ENCODE measurements at places on chromosomes 1 and 21.

- no peaks in the 10 kb centered on the region for H3K4me1 ChIP-seq
- no peaks in the 10 kb centered on the region for H3K36me3 ChIP-seq
- peaks cover 4% of the 10 kb centered on the region for H3K27me3 ChIP-seq
- H3K27ac ChIP-seq, result no peak overlapping the region
Observed at GRCh38 chr21:45917241-45917640, 64.3 kb upstream of the COL6A1 start.

DNA sequence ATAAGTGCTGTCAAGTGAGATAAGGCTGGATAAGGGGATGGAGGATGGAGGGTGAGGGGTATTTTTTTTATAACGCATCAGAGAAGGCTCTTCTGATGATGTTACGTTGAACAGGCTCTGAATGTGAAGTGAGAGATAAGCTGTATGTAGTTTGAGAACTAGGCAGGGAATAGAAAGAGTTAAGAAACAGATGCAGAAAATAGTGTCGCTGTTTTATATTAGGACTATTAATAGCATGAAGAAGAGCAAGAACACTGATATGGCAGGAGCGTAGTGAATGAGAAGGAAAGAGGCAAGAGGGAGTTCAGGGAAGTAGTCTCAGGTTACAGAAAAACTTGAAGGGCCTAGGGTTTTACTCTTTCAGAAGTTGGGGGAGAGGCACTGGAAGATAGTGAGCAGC, 59.8 kb downstream of the GPR88 start:
- H3K27ac ChIP-seq, result peak overlapping the region; percentile 88
- no peaks in the 10 kb centered on the region for H3K27me3 ChIP-seq
- H3K4me1 ChIP-seq, result peaks cover 18% of the 10 kb centered on the region
- H3K4me3 ChIP-seq, result no peak overlapping the region
- no peak for DNase-seq

- H3K4me1 ChIP-seq, result peaks cover 31% of the 10 kb centered on the region
- H3K36me3 ChIP-seq, result peaks cover 4% of the 10 kb centered on the region
- peak within 1 kb of the TSS; percentile 85 for H3K27ac ChIP-seq
- H3K27me3 ChIP-seq, result no peaks in the 10 kb centered on the region
Observed at GRCh38 chr1:153922972-153923925, at the start of gene GATAD2B. GATAD2B (minus strand) TSS chr1:153922972; CDS start chr1:153828347, 94,625 bp downstream.

DNA sequence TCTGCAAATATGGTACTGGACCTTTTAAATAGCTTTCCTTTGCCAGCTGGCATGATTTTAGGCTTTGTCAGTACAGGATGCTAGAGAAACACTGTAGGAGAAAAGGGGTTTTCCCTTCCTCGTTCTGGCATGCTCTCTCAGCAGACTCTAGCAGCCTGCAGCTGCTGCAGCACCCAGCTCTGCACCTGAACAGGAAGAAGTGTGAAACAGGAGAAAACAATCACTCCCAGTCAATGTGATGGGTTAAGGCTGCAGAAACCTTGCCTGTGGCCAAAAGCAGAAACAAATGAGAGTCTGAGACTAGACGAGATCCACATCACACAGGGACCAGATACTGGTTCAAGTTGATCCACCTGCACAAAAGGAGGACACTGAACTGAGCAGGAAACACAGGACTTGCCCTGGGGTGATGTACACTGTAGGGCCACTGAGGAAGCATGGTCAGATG, 21.2 kb downstream of the OVGP1 start:
- no peak for DNase-seq
- H3K36me3 ChIP-seq, result no peaks in the 10 kb centered on the region

GRCh38 chr1:58262702-58263101, 283.8 kb downstream of the OMA1 start:
- DNase-seq, result no peak
- no peak overlapping the region for H3K27ac ChIP-seq
- no peaks in the 10 kb centered on the region for H3K36me3 ChIP-seq

DNA sequence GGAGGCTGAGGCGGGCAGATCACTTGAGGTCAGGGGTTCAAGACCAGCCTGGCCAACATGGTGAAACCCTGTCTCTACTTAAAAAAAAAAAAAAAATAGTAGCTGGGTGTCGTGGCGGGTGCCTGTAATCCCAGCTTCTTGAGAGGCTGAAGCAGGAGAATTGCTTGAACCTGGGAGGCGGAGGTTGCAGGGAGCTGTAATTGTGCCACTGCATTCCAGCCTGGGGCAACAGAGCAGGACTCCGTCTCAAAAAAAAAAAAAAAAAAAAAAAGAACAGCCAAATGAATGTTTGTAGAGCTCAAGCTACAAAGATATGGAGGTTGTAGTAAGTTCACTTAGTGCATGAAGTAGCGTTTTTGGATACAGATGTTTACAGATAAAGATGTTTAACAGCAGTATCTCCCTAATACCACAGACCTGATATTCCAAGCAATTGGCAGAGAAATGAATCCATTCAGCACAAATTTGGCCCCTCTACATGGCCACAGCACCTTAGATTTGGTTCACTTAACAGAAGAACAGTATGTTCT, 49.5 kb upstream of the IPO9 start:
- H3K27me3 ChIP-seq, result no peaks in the 10 kb centered on the region
- peaks cover 47% of the 10 kb centered on the region for H3K36me3 ChIP-seq
- peaks cover 37% of the 10 kb centered on the region for H3K4me1 ChIP-seq
- peak overlapping the region; percentile 83 for H3K27ac ChIP-seq
- DNase-seq, result no peak

DNA sequence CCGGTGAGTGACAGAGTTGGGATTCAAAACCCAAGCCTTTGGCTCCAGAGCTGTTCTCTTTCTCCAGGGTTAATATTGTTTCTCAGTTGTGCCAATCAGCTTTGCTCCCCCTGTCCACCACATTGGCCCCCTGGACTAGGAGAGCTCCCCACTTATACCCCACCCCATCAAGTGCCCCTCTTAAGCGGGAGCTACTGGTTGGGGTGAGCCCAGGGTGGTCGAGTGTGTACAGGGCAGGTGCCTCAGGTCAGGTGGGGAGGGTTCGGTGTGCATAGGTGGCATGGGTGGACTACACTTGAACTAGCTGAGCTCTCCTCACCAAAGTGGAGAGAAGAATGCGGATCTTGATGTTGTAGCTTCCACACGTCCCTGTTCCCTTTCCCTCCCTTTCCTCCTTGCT, 14.2 kb downstream of the KCNA2 start:
- H3K4me3 ChIP-seq, result no peak overlapping the region
- H3K27ac ChIP-seq, result no peak overlapping the region
- no peaks in the 10 kb centered on the region for H3K27me3 ChIP-seq
- no peak for DNase-seq
- H3K4me1 ChIP-seq, result no peaks in the 10 kb centered on the region

DNA sequence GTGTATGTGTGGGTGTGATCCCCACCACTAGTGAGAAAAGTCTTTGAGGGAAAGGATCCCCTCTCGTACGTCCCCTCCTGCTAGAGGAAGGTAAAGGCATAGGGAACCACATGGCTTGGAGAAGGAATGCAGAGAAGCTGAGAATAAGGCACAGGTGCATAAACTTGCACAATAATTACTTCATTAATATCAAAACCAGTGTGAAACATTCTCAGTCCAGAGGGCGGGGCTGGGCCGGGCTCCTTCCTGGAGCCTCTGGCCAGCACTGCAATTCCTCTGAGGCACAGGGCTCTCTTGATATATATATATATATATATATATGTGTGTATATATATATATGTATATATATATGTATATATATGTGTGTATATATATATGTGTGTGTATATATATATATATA, 162.6 kb downstream of the TSEN15 start:
- H3K4me3 ChIP-seq, result no peak overlapping the region
- peaks cover 8% of the 10 kb centered on the region for H3K4me1 ChIP-seq
- H3K36me3 ChIP-seq, result no peaks in the 10 kb centered on the region
- H3K27ac ChIP-seq, result no peak overlapping the region
- no peaks in the 10 kb centered on the region for H3K27me3 ChIP-seq
- DNase-seq, result no peak

GRCh38 chr1:198841477-198841876, 202.6 kb downstream of the PTPRC start:
- no peak overlapping the region for H3K27ac ChIP-seq
- H3K4me1 ChIP-seq, result no peaks in the 10 kb centered on the region
- H3K36me3 ChIP-seq, result peaks cover 11% of the 10 kb centered on the region
- H3K27me3 ChIP-seq, result no peaks in the 10 kb centered on the region

- no peaks in the 10 kb centered on the region for H3K36me3 ChIP-seq
- H3K27ac ChIP-seq, result no peak overlapping the region
- H3K27me3 ChIP-seq, result no peaks in the 10 kb centered on the region
- DNase-seq, result peak; percentile 91
Observed at GRCh38 chr1:44862829-44863401, 19.9 kb upstream of the PTCH2 start.
